ENCODE measurements at places on chromosomes 11 and 22.

GRCh38 chr22:43470253-43470652 is 58.4 kb downstream of the MPPED1 start:
- DNase-seq: no peak

GRCh38 chr22:21051831-21052400 is 6.2 kb downstream of the LRRC74B start:
- no peak for DNase-seq

DNA sequence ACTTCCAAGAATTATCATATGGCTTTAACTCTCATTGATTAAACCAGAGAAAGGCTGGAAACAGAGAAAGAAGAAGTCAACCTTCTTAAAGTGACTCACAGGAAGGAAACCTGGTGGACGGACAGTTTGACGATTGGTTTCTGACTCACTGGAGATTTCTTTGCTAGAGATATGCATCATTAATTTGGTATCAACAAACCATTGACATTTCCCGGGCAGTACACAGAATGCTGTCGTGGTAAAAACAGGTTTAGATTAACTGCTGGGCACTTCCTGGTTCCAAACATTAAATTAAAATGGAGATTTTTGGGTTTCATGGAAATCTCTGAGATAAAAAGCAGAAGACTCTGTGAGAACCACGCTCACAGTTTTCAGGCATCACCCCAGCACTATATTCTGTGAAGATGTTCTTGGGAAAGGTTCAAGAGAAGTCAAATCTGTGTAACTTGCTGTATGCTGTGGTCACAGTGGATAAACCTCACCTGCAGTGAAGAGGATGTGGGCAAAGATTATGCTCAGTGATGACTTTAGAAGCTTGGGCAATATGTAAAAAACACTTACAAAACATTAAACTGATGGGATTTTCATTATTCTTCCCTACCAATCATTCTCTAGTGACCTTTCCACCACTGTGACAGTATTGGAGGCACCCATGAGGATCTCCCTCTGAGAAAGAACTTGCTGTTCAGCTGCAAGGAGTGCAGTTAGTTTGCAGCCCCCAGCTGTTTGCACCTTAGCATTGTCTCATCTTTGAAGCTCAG is 61.1 kb upstream of the CD44 start:
- DNase-seq: no peak

DNA sequence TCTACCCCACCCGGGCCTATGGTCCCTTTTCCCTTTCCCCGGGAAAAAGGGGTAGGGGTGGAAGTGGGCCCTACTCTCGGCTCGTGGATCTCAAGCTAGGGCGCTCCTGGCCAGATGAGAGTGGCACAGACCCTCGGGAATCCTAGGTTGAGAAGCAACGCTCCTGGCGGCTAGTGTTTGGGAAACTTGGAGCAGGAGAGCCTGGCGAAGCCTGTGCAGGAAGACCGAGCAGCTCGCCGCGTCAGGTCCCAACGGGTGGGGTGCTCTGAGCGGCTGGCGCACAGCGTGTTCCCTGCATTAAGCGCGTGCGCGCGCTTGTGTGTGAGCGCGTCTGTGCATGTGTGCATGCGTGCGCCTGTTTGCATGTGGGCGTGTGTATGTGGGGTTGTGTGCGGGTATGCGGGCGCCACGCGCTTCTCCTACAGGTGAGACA is 7.1 kb upstream of the FLI1 start:
- no peak for DNase-seq

- no peak for DNase-seq
These were observed 1.7 kb downstream of the FCHSD2 start for GRCh38 chr11:73140213-73141030.

DNA sequence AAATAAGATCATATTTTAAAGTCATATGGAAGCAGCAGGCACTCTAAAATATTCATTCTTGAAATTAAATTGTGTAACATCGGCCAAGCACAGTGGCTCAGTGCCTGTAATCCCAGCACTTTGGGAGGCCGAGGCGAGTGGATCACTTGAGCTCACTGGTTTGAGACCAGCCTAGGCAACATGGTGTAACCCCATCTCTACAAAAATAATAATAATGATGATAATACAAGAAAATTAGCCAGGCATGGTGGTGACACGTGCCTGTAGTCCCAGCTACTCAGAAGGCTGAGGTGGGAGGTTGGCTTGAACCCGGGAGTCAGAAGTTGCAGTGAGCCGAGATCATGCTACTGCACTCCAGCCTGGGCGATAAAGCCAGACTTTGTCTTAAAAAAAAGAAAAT is 77.4 kb downstream of the TRIM29 start:
- no peak for DNase-seq

DNA sequence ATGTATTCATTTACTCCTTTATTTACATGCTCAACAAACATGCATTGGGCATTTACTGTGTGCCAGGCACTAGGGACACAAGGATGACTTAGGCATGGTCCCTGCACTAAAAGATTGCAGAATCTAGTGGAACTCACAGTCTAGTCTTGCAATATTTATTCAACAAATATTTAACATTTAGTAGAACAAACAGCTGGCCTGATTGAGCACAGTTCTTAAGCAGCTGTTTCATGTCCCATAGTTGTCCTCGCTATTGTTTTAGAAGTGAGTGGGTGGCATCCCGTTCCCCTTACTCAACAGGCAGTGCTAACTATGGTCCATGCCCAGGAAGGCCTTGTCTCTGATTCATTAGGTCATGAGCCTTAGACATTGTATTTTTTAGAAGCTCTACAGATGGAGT is 459.9 kb upstream of the CADM1 start:
- DNase-seq: no peak

- DNase-seq: no peak
These were observed 37.0 kb upstream of the FBLN1 start for GRCh38 chr22:45465633-45466032.

DNA sequence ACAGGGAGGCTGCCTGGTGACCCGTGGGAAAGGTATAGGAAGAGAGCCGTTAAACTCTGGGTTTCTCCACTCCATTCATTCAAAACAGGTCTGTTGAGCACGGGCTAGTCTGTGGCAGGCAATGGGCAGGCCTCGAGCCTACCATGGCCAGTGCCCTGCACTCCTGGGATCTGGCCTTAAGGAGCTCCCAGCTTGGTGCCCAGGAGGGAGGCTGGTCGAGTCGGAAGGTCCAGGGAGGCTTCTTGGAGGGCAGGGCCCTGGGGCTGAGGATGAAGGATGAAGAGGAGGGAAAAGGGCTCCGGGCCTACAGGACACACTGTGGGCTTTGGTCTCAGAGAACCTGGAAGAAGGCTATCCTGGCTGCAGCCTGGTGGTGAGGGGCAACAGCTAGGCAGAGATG is 41.9 kb upstream of the MN1 start:
- DNase-seq: no peak

DNA sequence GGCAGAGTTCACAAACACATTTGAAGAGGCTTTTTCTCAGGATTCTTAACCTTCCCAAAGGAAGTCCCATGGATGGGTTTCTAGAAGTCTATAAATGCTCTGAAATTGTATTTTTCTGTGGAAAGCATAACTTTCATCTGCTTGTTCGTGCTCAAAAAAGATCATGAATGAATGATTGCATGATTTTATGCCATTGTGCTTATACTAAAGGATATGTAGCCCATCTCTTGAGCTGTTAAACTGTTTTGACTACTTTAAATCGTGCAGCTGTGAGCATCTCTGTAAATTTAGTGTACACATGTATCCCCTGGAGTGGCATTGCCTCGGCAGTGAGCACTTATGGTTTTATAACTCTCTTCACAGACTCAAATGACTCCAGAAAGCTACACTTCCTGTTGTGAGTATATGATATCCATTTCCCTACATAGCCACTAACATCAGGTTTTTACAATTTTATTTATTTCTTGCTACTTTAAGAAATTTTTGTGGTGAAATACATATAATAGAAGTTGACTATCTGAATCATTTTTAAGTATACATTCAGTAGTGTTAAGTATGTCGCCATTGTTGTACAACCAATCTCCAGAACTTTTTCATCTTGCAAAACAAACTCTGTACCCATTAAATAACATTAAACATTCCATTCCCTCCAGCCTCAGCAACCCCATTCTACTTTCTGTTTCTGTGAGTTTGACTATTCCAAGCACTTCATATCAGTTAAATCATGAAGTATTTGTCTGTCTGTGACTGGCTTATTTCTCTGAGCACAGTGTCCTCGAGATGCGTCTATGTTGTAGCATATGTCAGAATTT is 8.0 kb downstream of the NEAT1 start:
- DNase-seq: no peak

GRCh38 chr11:61650781-61651571 is 29.2 kb upstream of the DAGLA start:
- DNase-seq: no peak

DNA sequence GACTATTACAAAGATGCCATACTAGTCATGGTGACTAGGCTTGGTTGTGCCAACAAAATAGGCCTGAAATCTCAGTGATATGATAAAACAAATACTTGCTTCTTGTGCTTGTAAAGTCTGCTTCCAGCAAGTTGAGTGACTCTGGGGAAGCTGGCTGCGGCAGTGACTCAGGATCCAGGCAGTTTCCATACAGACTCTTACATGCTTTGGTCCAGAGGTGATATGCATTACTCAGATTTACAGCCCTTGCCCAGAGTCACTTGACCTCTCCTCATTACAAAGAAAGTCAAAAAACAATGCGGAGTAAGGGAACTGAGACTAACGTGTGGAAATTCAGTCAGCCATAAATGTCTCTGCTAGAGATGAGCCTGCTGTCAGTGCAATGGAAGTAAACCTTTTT is 387.5 kb downstream of the KCNA4 start:
- no peak for DNase-seq

DNA sequence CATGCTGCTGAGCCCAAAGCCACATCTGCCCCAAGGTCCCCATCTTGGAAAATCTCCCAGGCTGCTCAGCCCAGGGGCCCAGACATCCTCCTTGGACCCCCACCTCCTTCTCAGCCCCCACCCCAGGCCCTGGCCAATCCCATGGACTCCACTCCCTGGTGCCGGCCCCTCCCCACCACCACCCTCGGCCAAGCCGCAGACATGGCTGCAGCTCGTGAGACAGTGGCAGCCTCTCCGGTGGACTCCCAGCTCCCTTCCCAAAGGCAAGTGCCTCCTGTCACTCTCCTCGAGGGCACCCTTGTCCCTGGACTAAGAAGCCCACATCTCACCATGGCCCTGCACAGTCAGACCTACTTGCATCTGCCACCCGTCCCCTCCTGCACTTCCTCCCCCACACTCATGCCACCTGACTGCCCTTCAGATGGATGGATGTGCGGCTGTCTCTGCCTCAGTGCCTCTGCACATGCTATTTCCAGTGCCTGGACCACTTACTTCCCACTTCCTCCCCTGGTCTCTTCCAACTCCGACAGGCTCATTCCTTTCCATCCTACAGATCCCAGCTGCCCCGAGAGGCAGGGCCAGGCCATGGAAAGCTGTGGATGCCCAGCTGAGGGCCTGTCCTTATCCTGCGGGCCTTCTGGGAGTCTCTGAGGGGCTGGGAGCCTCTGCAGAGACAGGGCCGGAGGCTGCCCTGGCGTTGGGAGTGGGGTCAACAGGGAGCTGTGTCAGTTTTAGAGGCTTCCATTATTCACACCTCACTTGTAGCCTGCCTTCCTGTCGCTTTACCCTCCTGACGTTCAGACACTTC is 25.5 kb upstream of the RFPL3 start:
- DNase-seq: no peak

DNA sequence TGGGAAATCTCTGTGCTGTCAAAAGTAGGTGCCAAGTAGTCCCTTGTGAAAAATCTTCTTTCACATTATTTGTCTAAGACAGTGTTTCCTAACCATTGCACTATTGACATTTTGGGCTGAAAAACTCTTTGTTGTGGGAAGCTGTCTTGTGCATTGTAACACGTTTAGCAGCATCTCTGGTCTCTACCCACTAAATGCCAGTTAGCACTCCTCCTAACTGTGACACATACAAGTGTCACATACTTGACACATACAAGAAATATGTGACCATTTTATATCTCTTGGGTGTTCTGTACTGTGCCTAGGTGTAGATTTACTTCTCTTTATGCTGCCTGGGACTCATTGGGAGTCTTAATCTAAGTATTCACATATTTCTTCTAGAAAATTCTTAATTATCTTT is 57.8 kb downstream of the NXPE1 start:
- DNase-seq: no peak
